Omental fat pad (tissue), 4 donors: ENCODE measurements at places on chromosomes 11 and 22.
A peak's percentile ranks its signal among the peaks of the same experiment; 100 is the strongest.

- no peak for DNase-seq
Observed at GRCh38 chr11:131750152-131750551, 379.7 kb downstream of the NTM start.

DNA sequence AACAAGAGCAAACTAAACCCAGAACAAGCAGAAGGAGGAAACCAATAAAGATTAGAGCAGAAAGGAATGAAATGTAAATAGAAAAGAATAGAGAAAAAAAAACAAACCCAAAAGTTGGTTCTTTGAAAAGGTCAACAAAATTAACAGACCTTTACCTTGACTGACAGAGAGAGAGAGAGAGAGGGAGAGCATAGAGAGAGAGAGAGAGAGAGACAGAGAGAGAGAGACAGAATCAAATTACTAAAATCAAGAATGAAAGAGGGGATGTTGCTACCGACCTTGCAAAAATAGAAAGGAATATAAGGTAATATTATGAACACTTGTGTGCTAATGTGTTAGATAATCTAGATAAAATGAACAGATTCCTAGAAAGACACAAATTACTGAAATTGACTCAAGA, 22.6 kb upstream of the AMPD3 start:
- DNase-seq = no peak

DNA sequence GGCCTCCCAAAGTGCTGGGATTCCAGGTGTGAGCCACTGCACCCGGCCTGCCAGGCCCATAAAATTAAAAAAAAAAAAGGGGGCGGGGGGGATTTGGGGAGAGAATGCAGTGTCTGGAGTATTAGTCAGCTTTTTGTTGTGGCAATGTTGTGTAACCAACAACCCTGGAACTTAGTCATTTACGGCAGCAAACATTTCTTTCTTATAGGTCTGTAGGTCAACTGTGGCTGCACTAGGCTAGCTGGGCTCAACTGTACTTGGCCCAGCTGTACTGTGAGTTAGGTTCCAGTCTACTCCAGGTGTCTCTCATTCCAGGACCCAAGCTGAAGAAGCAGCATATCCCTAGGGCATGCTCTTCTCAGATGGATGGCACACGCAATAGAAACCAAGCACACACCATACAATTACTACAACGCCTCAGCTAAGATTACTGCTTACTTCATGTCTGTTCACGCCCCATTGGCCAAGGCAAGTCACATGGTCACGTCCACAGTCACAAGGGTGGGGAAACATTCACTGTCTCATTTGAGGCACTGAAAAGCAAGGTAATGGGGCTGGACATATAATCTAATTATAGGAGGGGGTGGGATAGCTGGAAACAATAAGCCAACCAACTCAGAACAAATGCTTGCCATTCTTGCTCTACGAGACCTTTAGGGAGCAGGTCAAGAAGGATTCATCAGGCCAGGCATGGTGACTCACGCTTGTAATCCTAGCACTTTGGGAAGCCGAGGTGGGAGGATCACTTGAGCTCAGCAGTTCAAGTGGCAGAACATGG, 10.4 kb upstream of the SPINDOC start:
- DNase-seq = no peak

GRCh38 chr22:22936180-22936914, 48.7 kb downstream of the IGLL5 start:
- DNase-seq = no peak

DNA sequence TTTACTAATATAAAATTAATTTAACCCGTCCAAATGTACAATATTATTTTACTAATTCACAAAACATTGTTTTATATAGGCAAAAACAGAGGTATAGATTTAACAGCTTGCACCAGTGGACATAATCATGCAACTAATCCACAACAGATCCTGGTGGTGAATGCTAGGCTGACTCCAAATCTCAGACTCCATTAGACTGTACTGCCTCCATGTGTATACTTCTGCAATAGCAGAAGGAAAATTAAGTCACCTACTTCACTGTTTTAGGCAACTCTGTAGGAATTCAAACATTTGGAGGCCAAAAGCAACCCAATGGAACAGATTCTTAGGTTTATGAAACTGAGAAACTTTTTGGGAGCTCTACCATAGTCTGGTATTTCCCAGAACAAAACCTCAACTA, 30.0 kb upstream of the RAB39A start:
- no peak for DNase-seq

- DNase-seq = no peak
Observed at GRCh38 chr11:100776212-100776896, 89.3 kb downstream of the ARHGAP42 start.

GRCh38 chr11:56910785-56911184, 77.9 kb upstream of the OR5AK2 start:
- DNase-seq = no peak

GRCh38 chr22:50585781-50586180, 3.1 kb upstream of the CHKB start:
- no peak for DNase-seq

- DNase-seq = no peak
Observed at GRCh38 chr11:75246671-75247350, 6.2 kb downstream of the TPBGL start.

GRCh38 chr22:49195636-49196035, 632.0 kb downstream of the BRD1 start:
- no peak for DNase-seq

DNA sequence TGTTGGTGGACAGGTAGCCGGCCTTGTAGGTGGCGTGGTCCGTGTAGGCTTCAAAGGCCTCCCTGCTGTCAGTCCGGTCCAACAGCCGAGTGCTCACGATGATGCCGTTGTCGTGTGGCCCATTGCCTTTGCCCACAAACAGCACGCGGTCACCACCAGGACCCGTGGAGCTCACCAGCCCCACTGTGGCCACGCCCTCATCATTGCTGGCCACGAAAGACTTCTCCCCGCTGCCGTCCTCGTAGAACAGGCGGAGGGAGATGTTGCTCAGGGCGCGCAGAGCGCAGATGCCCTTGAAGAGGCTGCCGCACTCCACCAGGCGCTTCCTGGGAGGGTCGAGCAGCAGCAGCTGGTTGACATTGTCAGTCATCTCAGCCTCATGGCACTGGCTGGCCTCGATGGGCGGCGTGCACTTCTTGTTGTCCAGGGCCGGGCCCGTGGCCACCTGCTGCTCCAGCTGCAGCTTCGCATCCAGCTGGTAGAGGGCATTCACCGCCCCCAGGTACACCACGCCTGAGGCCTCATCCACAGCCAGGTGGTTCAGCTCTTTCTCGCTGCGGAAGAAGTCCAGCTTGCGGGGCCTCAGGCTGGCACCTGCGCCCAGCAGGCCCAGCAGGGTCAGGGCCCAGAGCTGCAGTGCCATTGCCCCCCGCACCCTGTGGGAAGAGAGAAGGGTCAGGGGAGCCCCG, 17.4 kb downstream of the PLXNB2 start:
- no peak for DNase-seq

DNA sequence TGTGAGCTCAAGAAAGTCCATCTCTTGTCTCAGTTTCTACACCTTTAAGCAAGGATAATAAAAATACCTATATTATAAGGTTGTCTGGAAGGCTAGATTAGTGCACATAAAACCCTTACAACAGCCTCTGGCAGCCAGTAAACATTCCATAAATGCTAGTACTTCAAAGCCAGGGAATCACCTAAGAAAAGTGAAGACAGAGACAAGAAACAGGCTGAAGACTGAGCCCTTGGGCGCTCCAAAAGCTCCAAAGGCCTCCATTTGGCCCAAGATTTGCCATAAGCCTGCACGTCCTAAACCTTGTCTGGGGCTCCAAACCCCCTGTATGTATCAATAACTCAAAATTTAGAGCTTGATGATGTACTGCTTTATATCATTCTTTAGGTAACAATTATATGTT, 52.2 kb upstream of the AKIP1 start:
- DNase-seq = no peak

GRCh38 chr11:120195601-120196320, 15.1 kb upstream of the OAF start:
- no peak for DNase-seq

DNA sequence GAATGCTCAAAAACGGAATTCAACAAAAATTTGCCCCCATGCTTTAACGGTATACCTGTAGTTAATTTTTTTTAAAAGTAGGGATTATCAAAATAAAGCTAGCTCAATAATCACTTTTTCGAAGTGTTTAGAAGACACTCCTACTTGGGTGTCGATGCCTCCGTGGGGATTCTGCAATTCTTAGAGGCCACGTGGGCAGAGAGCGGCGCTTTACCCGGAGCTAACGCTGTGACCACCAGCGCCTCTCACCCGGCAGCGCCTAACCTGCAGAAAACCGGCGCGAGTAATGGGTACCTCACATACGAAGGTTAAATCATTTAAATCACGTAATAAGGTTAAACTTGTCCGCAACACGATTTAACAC, 583 bp downstream of the TAF1D start:
- no peak for DNase-seq

DNA sequence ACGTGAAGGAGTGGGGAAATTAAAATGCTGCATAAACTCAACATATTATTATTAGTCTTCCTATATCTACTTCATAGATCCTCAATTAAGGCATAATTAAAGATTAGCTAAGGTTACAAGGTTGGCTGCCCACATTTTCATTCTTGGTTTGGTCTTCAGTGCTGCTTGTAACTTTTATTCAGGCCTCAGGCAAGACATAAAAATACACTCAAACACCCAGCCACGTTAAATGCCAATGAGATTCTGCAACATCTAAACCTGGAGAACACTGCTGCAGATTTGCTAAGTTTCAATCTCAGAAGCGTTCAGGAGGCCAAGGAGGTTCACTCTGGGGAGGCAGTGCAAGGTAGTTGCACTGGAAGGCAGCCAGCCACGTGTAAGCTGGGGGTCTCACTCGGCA, 358.7 kb upstream of the NARS2 start:
- DNase-seq = no peak

- no peak for DNase-seq
Observed at GRCh38 chr22:34102633-34103032, 182.4 kb upstream of the LARGE1 start.

DNA sequence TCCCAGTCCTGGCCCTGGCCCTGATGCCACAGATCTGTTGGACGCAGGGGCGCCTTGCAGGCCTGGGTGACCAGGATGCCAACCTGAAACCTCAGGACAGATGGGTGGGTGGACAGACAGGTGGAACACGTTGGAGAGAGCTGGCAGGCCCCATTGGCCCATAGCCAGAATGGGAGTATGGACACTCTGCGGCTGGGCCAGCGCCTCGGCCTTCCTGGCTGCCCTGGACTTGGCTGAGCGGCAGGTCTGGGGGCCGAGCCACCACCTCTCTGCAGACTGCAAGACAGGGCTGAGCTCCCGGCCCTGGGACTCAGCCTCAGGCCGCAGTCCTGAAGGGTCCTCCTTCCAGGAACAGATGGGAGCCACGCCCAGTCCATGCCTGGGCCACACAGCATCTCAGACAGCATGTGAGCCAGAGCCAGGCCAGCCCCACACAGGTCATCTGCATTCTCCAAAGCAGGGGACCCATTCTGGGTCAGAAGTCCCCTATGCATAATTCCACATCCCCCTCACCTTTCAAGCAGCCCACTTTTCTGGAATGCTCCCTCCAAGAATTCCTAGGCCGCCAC, 14.1 kb downstream of the WNT7B start:
- DNase-seq = no peak

DNA sequence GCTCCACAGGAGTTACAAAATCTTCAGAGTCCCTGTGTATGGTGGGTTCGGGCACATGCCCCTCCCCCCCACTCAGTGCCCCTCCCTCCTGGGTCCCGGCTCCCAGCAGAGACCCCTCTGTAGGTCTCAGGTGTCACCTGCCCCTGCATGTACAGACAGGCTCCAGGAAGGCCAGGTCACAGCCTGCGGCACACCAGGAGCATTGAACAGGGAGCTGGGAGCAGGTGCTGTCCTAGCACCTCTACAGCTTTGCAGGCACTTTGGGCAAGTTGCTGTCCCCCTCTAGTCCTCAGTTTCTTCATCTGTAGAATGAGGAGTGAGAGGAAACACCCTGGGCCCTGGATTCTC, 80.1 kb upstream of the RTL6 start:
- DNase-seq = peak; percentile 4

DNA sequence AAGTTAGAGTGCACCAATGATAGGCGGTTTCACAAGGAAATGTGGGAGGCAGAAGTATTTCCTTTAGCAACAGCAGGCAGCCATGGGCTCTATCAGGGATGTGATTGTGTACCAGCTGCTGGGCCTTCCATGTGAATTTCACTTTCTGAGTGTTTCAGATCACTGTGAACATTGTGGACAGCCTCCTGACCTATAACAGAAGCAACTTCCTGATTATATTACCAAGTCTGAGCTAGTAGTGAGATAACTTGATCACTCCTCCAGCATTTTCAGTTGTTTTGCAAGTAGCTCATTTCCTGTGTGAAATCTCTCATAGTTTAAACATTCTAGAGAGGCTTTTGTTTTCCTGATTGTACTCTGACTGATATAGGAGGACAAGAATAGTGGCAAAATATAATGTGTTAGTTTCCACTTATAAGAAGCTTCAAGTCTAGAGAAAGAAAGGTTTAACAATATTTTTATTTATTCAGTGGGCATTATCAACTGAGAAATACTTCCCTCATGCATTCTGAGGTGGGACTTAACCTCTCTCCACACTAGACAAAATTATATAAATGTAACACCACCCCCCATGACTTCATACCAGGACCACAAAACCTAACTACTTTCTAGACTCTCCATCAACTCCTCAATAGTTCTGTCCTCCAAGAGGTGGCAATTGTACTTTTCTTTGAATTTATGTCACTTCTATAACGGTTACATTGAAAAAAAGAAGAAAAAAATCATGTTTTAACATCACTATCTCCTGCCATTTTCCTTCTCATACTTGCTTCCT, 184.2 kb upstream of the LUZP2 start:
- DNase-seq = no peak

GRCh38 chr22:39690881-39691605, 120.5 kb downstream of the CACNA1I start:
- no peak for DNase-seq

GRCh38 chr22:39292031-39292462, 27.4 kb downstream of the RPL3 start:
- no peak for DNase-seq

GRCh38 chr11:16807306-16807705, 68.9 kb downstream of the C11orf58 start:
- no peak for DNase-seq

GRCh38 chr22:23591201-23591791, 11.2 kb upstream of the IGLL1 start:
- peak; percentile 44 for DNase-seq

DNA sequence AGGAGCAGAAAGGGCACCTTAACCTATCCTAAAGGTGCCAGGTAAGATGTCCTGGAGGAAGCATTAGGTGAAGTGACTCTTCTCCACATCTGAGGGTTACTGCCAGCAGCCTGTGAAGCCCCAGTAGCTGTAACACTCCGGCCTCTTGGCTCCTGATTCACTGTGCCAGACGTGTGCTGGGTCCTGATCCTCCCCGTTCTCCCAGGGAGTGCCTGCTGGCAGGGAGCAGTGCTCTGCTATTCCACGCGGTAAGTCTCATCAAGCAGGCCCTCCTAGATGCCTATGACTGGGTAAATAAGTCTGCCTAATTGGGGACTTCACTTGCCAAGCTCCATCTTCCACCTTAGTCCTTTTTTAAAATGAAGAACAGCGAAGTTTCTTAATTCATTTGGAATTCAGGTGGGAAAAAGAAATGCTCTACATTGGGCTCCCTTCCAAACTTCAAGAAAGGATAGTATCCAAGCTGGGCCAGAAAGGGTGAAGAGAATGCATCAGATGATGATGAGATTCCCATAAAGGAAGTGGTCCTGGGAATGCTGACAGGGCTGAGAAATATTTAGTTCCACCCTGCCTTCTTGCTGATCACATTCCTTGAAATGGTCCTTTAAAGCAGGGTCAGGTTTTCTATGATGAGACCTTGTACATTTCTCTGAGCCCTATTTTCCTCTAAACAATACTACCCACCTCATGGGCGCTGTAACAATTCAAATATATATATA, 188.0 kb downstream of the MAML2 start:
- no peak for DNase-seq
